ENCODE measurements at places on chromosomes 16 and 17. TPM values are rescaled to one million over a fixed set of nuclear protein-coding genes. Genes with fewer than 3 reads are reported as not detected.

GRCh38 chr17:4719146-4719545 lies 8.7 kb downstream of the ARRB2 start:
- DNase-seq: no peak
- H3K27me3 ChIP-seq: no peaks in the 10 kb centered on the region
- H3K27ac ChIP-seq: no peak overlapping the region
- H3K36me3 ChIP-seq: no peaks in the 10 kb centered on the region
- no peak overlapping the region for H3K4me3 ChIP-seq

GRCh38 chr17:42034059-42034458 lies 14.2 kb downstream of the NKIRAS2 start:
- no peak overlapping the region for H3K4me3 ChIP-seq
- H3K27ac ChIP-seq: no peak overlapping the region
- H3K4me1 ChIP-seq: no peaks in the 10 kb centered on the region
- no peak for DNase-seq
- H3K36me3 ChIP-seq: no peaks in the 10 kb centered on the region

Gene TBC1D28
- not detected for total RNA-seq

Gene GALR2
- not detected for total RNA-seq

- H3K4me1 ChIP-seq: no peaks in the 10 kb centered on the region
- no peak for DNase-seq
- H3K27me3 ChIP-seq: no peaks in the 10 kb centered on the region
These were observed 159.5 kb downstream of the MSI2 start for GRCh38 chr17:57415751-57416207.

GRCh38 chr17:4833178-4833940 lies at the start of gene MINK1:
Gene MINK1 (plus strand): TSS chr17:4833340. CDS start chr17:4833584, 244 bp downstream.
- H3K27ac ChIP-seq: peak within 1 kb of the TSS; percentile 51
- H3K36me3 ChIP-seq: no peaks in the 10 kb centered on the region
- peak within 1 kb of the TSS; percentile 78 for H3K4me3 ChIP-seq
- DNase-seq: peak; percentile 97
- peaks cover 8% of the 10 kb centered on the region for H3K4me1 ChIP-seq

Gene BIRC5
- 30.9 TPM for total RNA-seq

DNA sequence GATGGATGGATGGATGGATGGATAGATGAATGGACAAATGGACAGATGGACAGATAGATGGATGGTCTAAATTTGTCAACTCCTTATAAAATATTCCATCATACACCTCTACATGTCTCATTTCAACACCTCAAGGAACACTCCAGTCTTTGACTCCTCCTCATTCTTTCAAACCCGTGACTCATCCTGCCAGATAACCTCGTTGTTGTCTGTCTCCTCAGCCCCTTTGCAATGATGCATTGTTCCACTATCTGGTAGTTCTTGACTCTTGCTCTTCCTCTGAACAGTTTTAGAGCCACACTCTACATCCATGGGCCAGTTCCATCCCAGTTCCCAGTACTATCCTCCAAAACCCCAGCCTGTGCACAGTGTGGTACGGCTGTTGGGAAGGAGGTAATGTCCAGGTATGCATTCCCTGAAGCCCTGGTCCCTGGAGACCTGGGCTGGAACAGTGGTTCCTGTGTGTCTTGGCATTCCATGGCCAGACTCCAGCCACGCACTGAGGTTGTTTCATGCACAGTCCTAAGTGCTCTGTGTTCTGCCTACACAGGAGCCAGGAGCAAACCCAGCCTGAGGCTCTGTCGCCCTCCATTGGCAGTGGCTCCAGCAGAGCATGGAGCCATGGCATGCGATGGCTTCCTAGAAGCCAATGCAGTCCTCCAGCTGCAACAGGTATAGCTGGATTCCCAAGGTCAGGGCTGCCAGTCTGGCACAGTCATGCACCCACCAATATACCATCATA lies 105.7 kb downstream of the C17orf67 start:
- no peaks in the 10 kb centered on the region for H3K27me3 ChIP-seq
- no peaks in the 10 kb centered on the region for H3K4me1 ChIP-seq
- H3K27ac ChIP-seq: no peak overlapping the region
- H3K36me3 ChIP-seq: no peaks in the 10 kb centered on the region
- H3K4me3 ChIP-seq: no peak overlapping the region
- DNase-seq: no peak

GRCh38 chr17:27496005-27496404 lies 39.8 kb downstream of the KSR1 start:
- no peaks in the 10 kb centered on the region for H3K27me3 ChIP-seq
- H3K36me3 ChIP-seq: no peaks in the 10 kb centered on the region
- DNase-seq: no peak
- no peak overlapping the region for H3K27ac ChIP-seq

Gene TSPAN10
- 3.9 TPM for total RNA-seq

DNA sequence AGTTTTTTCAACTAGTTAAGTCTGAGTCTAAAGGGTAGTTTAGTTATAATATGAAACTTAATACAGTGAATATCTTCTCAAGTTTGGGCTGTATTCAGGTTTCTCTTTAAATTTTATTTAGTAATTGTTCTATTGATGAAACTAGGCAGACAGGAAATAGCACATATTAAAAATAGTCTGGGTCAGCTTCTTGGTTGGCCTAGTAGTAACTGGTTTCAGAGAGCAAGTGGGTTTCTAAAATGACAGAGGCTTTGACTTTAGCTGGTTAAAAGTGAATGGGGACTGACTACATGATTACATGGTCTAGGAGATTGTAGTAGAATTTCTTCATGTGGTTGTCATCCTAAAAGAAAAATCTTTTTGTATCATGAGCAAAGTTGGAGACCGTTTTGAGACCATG lies 46.8 kb downstream of the OMG start:
- H3K27ac ChIP-seq: peak overlapping the region; percentile 66
- peaks cover 47% of the 10 kb centered on the region for H3K4me1 ChIP-seq
- DNase-seq: no peak
- H3K36me3 ChIP-seq: peaks cover 15% of the 10 kb centered on the region
- H3K4me3 ChIP-seq: no peak overlapping the region

Gene TPSD1
- not detected for total RNA-seq

GRCh38 chr17:3766779-3767178 lies 34.2 kb downstream of the ITGAE start:
- no peaks in the 10 kb centered on the region for H3K36me3 ChIP-seq
- H3K27me3 ChIP-seq: no peaks in the 10 kb centered on the region
- no peak overlapping the region for H3K4me3 ChIP-seq
- H3K27ac ChIP-seq: no peak overlapping the region

DNA sequence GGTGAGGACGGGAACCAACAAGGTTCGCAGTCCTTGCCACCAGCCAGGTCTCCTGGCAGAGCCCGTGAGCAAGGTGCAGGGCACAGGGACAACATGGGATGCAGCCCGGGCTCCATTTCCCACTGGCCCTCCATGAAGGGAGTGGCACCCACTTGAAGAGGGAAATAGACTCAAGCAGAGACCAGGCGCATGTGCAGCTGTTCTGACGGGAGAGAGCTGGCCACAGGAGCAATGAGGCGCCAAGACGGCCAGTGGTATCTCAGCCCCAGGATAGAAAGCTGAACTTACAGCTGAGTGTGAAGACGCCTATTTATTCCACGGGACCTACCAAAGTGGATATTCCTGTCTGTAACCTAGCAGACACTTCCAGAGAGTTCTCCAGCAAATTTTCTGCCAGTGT lies 8.2 kb upstream of the FOXJ1 start:
- no peaks in the 10 kb centered on the region for H3K36me3 ChIP-seq
- no peaks in the 10 kb centered on the region for H3K27me3 ChIP-seq
- H3K4me1 ChIP-seq: no peaks in the 10 kb centered on the region
- H3K4me3 ChIP-seq: no peak overlapping the region
- no peak overlapping the region for H3K27ac ChIP-seq

- peaks cover 7% of the 10 kb centered on the region for H3K4me1 ChIP-seq
- H3K27ac ChIP-seq: no peak overlapping the region
- no peak overlapping the region for H3K4me3 ChIP-seq
- peak; percentile 55 for DNase-seq
- H3K36me3 ChIP-seq: no peaks in the 10 kb centered on the region
These were observed 3.3 kb upstream of the BRD7 start for GRCh38 chr16:50371936-50372595.

Gene KRT34
- 73.5 TPM for total RNA-seq

Gene KRTAP3-3
- not detected for total RNA-seq

Gene HIGD1B
- total RNA-seq: not detected

DNA sequence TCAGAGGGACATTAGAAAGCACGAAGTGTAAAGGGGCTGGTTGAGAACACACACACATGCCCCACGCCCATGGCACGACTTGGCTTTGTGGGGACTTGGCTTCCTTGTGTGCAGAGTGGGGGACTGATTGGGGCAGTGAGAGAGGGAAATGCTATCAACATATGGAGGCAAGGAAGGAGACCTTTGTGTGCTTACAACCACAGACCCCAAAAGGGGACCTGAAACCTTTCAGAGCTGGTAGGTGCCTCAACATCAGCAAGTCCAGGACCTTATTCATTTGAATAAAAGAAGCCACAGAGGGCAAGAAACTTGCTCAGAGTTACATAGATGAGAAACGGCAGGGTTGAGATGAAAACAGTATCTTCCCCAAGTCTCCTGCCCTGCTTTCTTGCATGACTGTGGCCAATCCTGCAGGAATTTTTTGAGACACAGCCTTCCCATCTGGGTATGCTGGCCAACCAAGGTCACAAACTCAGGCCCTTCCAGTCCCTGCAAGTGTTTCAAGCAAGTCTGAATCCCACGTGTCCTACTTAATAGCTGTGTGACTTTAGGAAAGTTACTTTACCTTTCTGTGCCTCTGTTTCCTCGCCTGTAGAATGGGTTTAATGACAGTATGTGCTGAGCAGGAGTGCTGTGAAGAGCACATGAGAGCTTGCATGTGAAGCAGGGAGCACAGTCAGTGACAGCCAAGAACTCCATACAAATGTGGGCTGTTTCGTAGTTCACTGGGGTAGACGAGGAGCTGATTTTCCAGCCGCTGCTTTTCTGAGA lies 26.2 kb downstream of the C16orf78 start:
- no peak overlapping the region for H3K27ac ChIP-seq
- no peak for DNase-seq
- H3K27me3 ChIP-seq: no peaks in the 10 kb centered on the region
- H3K4me1 ChIP-seq: no peaks in the 10 kb centered on the region
- no peaks in the 10 kb centered on the region for H3K36me3 ChIP-seq

Gene NUP88
- 50.6 TPM for total RNA-seq

Gene LIMD2
- 14.0 TPM for total RNA-seq

DNA sequence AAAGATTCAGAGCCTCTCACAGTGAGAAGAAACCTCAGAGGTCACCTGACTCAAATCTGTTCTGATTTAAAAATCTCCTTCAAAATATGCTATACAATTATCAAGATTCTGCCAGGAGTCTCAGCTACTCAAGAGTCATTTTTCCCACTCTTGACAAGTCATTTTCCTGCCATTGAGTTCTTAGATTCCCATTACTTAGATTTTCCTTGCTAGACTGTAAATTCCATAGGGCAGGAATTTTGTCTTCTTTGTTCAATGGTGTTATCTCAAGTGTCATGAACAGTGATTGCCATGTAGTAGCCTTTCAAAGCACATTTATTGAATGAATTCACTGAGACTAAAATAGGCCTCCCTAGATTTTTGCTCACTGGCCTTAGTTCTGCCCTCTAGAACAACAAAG lies 95.9 kb downstream of the PCTP start:
- no peak overlapping the region for H3K4me3 ChIP-seq
- DNase-seq: no peak
- H3K27ac ChIP-seq: no peak overlapping the region

Gene CDK12
- total RNA-seq: 21.0 TPM

DNA sequence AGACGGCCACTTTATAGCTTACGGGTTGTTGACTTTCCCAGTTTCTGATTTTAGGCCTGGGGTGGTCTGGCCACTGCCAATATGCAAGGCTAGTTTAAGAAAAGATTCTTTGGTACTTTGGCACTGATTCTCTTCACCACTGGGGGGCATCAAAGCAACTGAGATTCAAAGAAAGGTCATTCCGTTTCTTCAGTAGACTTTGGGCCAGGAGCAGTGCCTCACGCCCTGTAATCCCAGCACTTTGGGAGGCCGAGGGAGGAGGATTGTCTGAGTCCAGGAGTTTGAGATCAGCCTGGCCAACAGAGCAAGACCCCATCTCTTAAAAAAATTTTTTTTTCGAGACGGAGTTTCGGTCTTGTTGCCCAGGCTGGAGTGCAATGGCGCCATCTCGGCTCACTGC lies 53.0 kb downstream of the RPA1 start:
- H3K36me3 ChIP-seq: peaks cover 14% of the 10 kb centered on the region
- DNase-seq: peak; percentile 69
- no peaks in the 10 kb centered on the region for H3K4me1 ChIP-seq
- H3K4me3 ChIP-seq: no peak overlapping the region

Gene CTRB2
- total RNA-seq: not detected

DNA sequence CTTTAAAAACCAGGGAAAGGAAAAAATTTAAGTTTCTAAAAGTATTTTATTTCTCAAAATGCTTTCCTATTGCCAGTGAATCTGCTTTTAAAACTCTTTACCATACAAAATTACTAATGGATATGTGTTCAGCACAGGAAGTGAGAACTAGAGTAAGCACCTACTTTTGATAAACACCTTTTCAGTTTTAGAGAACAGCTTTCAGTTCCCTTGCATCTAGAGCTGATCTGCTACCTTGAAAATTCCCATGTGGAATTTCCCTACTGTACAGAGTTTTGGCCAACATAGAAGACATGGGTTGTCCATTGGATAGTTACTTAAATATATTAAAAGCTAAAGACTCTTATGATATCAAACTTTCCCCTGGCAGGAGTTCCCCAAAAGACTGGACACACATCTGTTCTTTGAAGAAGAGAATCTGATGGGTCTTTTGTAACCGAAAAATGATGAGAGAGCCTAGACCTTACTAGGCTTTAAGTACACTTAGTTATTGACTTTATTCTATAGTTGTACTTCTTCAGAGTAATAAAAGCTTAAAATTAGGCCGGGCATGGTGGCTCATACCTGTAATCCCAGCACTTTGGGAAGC lies 112.1 kb upstream of the CNTNAP4 start:
- H3K4me1 ChIP-seq: no peaks in the 10 kb centered on the region
- H3K27me3 ChIP-seq: no peaks in the 10 kb centered on the region
- H3K27ac ChIP-seq: no peak overlapping the region

GRCh38 chr17:8220783-8221662 lies 10.6 kb upstream of the AURKB start:
- peak; percentile 89 for DNase-seq
- peak overlapping the region; percentile 94 for H3K27ac ChIP-seq
- H3K4me1 ChIP-seq: peaks cover 12% of the 10 kb centered on the region
- peak overlapping the region; percentile 86 for H3K4me3 ChIP-seq
- no peaks in the 10 kb centered on the region for H3K36me3 ChIP-seq
- H3K27me3 ChIP-seq: no peaks in the 10 kb centered on the region

DNA sequence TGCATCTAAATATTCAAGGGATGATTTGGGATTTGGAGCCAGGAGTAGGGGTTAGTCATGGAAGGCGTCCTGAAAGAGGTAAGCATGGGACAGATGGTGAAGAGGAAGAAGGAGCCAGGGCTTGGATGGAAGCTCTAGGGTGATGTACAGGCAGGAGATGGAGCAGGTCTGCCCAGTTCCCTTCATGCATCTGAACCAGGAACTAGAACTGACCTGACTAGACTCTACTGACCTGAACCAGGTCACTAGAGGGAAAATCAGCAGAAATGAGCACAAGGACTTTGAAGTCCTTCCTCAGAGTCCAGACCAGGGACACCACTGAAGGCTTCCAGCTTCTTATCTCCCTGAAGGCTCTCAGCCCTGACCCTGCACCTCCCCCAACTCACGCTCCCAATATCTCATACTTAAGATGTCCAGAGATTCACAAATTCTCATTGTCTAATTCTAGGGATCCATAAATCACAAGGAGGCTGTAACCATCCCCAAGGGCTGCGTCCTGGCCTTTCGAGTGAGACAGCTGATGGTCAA lies 8.3 kb downstream of the GSDMA start:
- no peak overlapping the region for H3K27ac ChIP-seq
- no peaks in the 10 kb centered on the region for H3K36me3 ChIP-seq
- no peak for DNase-seq
- no peaks in the 10 kb centered on the region for H3K27me3 ChIP-seq

GRCh38 chr17:1545618-1546017 lies 17.0 kb downstream of the PITPNA start:
- H3K36me3 ChIP-seq: peaks cover 7% of the 10 kb centered on the region
- no peak overlapping the region for H3K4me3 ChIP-seq
- no peaks in the 10 kb centered on the region for H3K27me3 ChIP-seq
- peaks cover 3% of the 10 kb centered on the region for H3K4me1 ChIP-seq
- DNase-seq: no peak
- H3K27ac ChIP-seq: no peak overlapping the region

All from GM23248 (cell line).